ENCODE measurements at places on chromosomes 6 and 20.
A peak's percentile ranks its signal among the peaks of the same experiment; 100 is the strongest.

DNA sequence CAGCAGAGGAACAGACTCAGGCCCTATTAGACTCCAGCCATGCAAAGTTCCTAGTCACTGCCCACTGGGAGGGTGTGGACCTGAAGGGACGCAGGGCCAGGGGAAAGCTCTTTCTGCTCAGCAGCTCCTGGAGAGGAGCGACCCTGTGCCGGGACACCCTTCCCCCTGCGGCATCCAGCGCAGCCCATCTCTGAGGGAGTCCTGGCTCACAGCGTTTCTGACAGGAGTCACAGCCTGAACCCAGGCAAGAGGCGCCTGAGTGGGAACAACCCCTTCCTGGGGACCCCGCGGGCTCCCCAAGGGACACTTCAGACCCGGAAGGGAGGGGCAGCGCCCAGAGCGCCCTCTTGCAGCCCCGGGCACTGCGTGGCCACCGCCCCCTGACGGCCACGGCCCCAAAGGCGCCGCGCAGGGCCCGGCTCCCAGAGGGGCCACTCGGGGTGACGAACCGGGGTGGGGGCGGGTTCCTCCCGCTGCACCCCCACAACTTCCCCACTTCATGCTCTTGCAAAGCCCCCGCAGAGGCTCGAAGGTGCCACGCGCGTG lies 862 bp downstream of the UCKL1 start:
- peak; percentile 49 for DNase-seq

DNA sequence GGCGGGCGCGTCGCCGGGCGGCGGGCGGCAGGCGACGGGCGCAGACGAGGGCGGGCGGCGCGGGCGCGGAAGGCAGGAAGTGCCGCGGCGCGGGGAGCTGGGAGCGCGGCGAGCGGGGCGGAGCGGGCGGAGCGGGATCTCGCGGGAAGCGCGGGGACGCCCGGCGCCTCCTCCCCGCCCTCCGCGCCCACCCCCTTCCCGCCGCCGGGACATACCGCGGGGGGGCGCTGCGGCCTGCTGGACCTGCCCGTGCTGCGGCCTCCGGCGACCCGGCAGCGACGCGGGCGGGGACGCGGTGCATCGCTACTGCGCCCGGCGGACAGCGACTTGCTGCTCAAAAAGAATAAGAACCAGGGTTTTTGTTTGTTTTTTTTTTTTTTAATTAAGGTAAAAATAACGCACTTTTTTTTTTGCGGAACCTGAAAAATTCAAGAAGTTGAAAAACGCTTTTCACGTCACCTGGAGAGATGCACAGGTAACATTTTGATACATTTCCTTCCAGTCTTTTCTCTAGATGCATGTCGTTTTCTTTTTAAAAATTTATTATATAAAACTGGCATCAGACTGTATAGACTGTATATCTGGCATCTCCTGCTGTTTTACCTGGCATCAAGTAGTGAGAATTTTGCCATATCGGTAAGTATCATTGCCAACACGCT lies at the start of gene CENPB:
TSS of gene CENPB (minus strand) at position 76 of the 659 bp plus-strand sequence. CDS start 257 bp downstream, outside the sequence.
- DNase-seq, result peak; percentile 93

- DNase-seq, result peak; percentile 49
These were observed 110.2 kb upstream of the ZNF184 start for GRCh38 chr6:27582928-27583725.

DNA sequence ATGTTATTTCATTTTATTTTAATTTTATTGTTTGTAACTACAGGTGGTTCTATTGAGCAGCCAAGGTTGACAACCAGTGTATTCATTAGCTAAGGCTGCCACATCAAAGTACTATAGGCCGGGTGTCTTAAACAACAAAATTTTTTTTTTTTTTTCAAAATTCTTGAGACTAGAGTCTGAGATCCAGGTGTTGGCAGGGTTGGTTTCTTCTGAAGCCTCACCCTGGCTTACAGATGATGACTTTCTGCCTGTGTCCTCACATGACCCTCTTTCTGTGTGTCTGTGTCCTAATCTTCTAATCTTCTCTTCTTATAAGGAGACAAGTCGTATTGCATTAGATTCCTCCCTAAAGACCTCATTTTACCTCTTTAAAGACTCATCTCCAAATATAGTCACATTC lies 208.4 kb downstream of the MANEA start:
- no peak for DNase-seq

- no peak for DNase-seq
These were observed 618.7 kb downstream of the PKHD1 start for GRCh38 chr6:51468704-51469103.

DNA sequence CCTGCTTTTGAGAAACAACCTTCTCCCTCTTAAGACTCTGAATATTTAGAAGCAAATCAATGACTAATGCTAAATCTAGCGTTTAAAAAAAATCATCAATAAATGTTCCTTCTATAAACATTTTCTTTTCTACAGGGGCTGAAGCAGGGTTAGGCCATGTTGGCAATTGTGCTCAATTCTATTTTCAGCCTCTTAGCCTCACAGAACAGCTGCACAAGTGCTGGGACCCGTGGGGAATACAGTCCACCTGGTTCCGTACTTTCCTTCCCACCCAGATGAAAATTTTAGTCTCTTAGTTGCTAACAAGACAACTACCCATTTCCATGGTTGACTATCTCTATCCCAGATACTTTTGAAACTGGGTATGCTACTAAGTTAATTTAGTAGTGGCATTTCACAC lies 138.6 kb downstream of the RPS12 start:
- DNase-seq, result no peak

GRCh38 chr6:129317931-129318820 lies 391.8 kb downstream of the ARHGAP18 start:
- DNase-seq, result no peak

DNA sequence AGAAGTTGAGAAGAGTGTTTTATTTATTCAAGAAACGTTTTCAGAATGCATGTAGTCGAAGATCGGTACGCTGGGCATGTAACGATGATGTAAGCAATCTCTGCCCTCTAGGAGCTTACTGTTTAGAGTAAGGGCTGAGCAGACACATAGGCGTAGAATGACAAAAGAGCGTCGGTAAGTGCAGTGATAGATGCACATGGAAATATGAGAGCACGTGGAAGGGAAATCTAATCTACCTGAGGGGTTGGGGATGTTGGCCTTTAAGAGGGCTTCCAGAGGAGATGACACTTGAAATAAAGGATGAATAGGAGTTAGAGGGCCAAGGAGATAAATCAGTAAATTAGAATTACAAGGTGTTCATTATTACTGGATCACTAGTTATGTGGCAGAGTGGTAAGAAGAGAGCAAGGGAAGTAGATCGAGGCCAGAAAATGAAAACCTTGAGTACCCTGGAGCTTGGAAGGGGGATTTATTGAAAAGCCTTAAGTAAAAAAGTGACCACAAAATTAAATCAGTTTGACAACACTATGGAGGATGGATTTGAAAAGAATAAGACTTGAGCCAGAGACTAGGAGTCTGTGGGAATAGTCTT lies 782 bp downstream of the TRMT11 start:
- peak; percentile 16 for DNase-seq

- no peak for DNase-seq
These were observed 108.0 kb upstream of the MOCS1 start for GRCh38 chr6:40042232-40042631.

- no peak for DNase-seq
These were observed 47.7 kb upstream of the RCAN2 start for GRCh38 chr6:46538800-46539480.

- DNase-seq, result no peak
These were observed 1.7 kb upstream of the NKX2-2 start for GRCh38 chr20:21515300-21516179.

DNA sequence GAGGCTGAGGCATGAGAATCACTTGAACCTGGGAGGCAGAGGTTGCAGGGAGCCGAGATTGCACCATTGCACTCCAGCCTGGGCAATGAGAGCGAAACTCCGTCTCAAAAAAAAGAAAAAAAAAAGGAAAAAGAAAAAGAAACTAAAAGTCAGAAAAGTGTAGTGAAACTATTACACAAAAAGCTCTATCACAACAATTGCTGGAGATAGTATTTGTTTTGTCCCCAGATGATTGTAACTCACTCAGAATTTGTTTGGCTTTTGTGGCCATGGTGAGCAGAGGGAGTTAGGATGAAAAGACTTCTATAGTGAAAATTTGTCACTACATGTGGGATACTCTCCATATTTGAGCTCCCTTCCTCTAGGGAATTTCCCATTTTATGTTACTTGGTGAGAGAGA lies 5.2 kb upstream of the GOPC start:
- no peak for DNase-seq

GRCh38 chr6:62614442-62614841 lies 328.4 kb upstream of the KHDRBS2 start:
- DNase-seq, result no peak

DNA sequence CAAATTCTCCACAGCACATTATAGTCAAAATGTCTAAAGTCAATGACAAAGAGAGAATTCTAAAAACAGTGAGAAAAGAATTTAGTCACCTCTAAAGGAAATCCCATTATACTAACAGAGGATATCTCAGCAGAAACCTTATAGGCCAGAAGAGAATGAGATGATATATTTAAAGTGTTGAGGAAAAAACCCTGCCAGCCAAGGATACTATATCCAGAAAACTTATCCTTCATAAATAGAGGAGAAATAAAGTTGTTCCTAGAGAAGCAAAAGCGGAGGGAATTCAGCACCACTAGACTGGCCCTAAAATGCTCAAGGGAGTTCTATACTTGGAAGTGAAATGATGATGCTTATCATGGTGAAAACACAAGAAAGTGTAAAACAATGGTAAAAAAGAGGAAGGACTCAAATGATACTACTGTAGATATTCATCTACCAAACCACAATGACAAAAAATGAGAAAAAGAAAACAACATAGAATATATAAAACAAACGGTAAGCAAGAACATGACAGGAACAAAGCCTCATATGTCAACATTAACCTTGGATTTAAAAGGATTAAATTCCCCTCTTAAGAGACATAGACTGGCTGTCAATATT lies 16.7 kb downstream of the GPRC6A start:
- no peak for DNase-seq

DNA sequence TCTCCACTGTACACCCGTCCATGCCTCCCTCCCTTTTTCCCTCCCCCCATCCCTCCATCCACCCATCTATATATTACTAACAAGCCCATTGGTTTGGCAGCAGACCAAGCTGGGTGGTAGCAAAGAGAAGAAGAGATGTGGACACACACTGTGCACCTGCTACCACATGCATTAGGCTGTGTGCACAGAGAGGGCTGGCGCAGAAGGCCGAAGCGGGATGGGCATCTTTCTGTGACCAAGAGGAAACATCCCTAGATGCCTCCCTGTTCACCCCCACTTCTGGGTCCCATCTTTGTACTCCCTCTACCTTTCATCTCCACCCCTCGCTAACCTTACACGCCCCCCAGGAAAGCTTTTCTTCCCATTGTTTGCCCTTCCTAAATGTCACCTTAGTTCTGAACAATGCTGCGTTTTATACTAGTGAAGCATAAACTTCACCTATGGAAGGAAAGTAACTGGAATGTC lies 64.9 kb upstream of the AFDN start:
- no peak for DNase-seq

DNA sequence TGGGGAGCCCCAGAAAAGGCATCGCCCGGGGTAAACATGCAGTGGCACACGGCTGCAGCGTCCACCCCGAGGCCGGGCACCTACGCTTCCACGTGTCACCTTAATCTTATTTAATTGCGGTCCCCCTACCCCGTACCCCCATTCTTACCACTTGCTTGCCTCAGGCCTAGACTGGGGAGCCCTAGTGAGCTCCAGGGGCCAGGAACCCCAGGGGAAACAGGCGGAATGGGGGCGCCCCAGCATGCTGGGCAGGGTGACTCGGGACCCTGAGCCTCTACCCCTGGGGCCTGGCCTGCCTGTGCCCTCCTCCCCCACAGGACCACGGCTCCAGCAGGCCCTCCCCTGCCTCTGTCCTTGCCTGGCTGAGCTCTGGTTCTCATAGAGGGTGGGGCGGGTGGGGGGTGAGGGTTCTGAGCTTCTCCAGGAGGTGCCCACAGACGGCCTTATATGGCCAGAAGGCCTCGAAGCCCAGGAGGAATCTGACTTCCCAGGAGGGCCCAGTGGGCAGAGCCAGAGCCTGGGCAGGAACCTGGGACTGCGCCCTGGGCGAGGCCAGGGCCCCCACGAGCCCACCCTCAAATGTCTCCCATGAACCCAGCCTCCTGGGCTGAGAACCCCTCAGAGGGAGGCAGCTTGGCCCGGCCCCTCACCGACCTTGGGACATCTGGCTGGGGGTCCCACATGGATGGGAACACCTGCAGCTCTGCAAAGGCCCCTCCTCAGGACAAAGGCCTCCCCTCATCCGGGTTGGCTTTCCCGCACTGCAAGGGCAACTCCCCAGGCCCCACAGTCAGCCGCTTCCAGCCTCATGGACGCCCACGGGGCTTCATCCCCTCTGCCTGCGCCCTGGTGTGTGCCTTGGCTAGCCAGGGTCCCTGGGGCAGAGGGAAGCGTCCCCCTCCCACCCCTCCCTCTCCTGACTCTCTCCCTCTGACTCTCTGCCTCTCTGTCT lies 5.2 kb upstream of the LAMA5 start:
- no peak for DNase-seq

DNA sequence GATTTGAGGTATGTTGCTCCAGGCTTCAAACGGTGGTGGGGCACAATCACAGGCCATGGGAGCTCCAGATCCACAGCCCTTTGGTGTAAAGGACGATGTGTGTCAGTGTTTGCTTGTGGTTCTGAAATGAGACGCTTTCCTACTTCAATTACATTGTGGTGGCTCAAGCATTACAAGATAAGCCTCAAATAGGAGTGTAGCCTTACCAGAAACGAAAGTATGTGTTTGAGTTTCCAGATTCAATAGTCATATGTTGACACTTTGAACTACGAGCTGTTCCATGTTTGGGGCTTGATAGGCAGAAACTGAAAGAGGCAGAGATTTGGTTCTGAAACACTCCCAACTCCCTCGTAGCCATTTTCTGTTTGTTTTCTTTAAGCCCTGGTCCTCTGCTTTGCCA lies 187.1 kb downstream of the MYLK4 start:
- no peak for DNase-seq

DNA sequence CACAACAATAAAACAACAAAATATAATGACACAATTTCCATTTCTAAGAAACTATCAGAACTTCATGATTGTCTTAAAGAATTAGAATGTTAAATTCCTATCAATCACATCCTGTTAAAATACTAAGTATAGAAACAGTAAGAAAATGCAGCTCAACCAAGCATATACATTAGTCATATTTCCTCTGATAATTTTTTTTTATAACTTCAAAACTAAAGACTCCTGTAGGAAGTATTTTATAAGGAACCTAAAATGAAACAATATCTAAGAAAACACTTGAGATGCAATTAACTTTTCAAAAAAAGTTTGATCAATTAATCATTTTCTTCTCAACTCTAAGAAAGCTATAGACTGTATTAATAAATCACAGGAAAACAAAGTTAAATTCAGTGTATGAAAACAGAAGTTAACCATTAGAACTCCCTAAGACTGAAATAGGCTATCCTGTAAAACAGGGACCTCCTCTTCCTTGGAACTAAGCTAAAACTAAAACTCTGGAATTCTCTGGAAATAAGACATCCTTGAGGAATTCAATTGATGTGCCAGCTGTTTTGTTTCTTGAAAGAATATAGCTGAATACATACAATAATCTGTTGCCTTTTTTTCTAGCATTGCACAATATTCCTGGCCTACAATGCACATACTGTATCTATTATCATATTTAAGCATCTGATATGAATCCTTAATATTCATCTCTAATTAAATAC lies 19.8 kb downstream of the FKBP5 start:
- no peak for DNase-seq

All from urothelium cell line (cell line).